CD4-positive, alpha-beta T cell treated with Interleukin-21 for 1 hour (primary cell): ENCODE measurements at places on chromosomes 3 and 15.

DNA sequence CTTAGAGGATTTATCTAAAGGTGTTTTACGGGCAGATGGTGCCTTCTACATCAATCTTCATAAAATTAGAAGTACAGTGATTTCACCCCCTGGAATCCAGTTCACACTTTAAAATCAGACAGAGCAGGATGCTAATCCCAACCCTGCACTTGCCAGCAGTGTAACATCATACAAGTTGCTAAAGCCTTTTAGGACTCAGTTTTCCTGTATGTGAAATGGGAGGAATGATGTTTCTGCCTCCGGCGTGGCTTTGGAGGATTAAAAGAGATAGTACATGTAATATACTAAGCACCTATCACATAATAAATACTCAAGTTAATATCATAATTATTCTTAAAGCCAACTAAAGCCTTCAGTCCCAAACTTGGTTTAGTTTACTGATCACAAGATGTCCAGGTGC is 257.2 kb upstream of the THBS1 start:
- no peak for DNase-seq

DNA sequence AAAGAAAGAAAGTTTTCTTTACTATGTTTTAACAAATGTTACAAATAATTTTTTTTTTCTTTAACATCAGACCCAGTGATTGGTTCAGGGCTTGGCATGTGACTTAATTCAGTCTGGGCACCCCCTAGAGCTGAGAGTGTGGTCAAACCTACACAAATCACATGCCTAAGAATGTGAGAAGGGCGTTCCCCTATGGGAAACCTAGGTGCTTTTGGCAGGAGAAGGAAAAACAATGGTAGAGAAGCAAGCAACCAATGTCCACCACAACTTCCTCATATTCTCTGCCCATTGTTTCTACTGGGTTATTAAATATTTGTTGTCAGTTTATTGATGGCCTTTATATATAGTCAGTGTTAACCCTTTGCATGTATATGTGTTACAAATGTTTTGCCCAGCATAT is 21.4 kb upstream of the PIAS1 start:
- DNase-seq: peak; percentile 11

GRCh38 chr3:169610888-169611291 is 52.6 kb downstream of the MECOM start:
- DNase-seq: no peak

DNA sequence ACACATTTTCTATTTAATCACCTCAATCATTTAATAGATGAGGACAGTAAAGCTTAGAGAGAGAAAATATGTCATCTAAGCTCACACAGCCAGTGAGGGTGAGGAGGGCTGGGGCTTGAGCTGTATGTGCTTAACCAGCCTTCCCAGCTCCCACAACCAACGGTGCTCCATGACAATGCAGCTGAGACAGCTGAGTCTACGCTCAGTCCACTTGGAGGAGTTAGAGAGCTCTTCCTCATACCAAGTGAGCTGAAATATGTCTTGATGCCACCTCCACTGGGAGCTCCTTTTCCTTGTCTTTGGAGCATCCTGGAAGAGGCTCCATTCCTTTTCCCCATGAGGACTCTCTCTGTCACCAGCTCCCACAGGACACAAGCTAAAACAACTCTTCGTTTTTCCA is 9.3 kb downstream of the HOMER2 start:
- DNase-seq: no peak
